Type B pancreatic cell (in vitro differentiated cells): ENCODE measurements at places on chromosomes 3 and 15. TPM values are rescaled to one million over a fixed set of nuclear protein-coding genes. Genes with fewer than 3 reads are reported as not detected.

SCG5 gene
- total RNA-seq = 93.1 and 127 TPM in 2 replicates

DNA sequence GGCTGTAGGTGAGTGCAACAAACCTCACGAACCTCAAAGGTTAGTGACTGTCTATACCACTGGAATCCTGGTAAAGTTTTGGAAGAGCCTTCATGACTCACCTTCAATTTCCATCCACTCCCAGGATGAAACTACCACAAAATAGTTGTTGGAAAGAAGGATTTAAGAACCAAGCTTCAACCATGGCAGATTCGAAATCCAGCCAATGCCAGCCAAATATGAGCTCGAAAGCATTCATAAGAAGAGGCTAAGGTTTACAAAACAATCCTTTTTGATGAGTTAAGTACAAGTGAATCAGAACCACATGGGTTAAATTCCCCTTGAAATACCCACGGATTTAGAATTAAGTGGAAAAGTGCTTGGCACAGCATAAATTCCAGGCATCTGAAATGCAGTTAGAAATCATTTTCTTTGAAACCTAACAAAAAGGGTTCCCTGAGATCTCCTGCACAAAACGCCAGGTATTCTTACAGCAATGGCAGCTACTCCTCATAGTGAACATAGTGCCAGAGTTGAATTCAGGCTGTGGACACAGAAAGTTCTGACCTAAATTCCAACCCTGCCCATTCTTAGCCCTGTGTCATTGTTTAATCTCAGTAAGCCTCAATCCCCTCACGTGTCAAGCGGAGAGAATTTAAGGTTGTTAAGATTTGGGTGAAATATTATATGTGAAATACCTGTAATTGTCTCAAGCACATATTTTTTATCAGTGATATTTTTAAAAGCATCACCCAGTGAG lies 89.2 kb downstream of the FBN1 start:
- peaks cover 33% of the 10 kb centered on the region for H3K4me1 ChIP-seq
- H3K27me3 ChIP-seq = no peaks in the 10 kb centered on the region
- no peaks in the 10 kb centered on the region for H3K36me3 ChIP-seq
- H3K4me3 ChIP-seq = no peak overlapping the region

DNA sequence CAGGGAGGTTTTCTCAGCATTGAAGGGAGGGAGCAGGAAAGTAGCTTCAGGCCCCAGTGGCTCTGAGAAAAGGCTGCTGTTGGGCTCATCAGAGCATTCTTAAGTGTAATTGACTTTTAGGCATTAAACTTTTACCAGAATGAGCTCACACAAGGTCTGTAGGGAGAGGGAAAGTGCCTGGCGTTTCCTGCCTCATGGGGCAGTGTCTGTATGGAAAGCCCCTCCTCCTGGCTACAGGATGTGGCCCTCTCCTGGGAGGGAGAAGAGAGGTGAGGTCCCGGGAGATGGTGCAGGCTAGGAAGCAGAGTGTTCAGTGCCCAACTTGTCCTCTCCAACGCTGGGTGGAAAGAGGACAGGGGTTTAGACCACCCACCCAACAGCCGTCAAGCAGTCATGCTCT lies 21.3 kb upstream of the SCN10A start:
- H3K4me1 ChIP-seq = peaks cover 13% of the 10 kb centered on the region
- no peaks in the 10 kb centered on the region for H3K36me3 ChIP-seq
- no peak for DNase-seq
- H3K27ac ChIP-seq = no peak overlapping the region
- H3K27me3 ChIP-seq = peaks cover 28% of the 10 kb centered on the region

DNA sequence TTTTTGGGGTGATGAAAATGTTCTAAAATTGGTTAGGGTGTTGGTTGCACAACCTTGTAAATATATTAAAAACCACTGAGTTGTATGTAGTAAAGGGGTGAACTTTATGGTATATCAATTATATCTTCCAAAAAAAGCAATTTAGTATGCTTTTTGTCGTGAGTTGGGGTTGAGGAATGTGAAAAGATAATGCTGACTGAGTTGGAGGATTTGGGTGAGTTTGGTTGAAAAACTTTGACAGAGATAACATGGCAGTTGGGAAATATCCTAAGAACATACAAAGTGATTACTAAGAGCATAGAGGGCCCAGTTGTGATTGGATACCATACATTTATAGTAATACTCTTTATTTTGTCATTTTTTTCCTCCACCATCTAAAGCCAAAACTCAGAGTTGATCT lies 33.6 kb downstream of the HMG20A start:
- no peak overlapping the region for H3K4me3 ChIP-seq
- peaks cover 17% of the 10 kb centered on the region for H3K36me3 ChIP-seq
- DNase-seq = no peak
- no peak overlapping the region for H3K27ac ChIP-seq
- H3K4me1 ChIP-seq = peaks cover 25% of the 10 kb centered on the region

GRCh38 chr3:109804697-109805096 lies 467.4 kb upstream of the DPPA4 start:
- no peaks in the 10 kb centered on the region for H3K27me3 ChIP-seq
- no peak overlapping the region for H3K4me3 ChIP-seq
- no peak for DNase-seq
- no peak overlapping the region for H3K27ac ChIP-seq
- H3K36me3 ChIP-seq = no peaks in the 10 kb centered on the region

ADIPOQ gene
- not detected in 2 replicates for total RNA-seq

GRCh38 chr3:144363856-144364255 lies 392.2 kb downstream of the DIPK2A start:
- H3K27me3 ChIP-seq = no peaks in the 10 kb centered on the region
- no peak overlapping the region for H3K27ac ChIP-seq
- H3K36me3 ChIP-seq = peaks cover 7% of the 10 kb centered on the region
- no peak for DNase-seq

DNA sequence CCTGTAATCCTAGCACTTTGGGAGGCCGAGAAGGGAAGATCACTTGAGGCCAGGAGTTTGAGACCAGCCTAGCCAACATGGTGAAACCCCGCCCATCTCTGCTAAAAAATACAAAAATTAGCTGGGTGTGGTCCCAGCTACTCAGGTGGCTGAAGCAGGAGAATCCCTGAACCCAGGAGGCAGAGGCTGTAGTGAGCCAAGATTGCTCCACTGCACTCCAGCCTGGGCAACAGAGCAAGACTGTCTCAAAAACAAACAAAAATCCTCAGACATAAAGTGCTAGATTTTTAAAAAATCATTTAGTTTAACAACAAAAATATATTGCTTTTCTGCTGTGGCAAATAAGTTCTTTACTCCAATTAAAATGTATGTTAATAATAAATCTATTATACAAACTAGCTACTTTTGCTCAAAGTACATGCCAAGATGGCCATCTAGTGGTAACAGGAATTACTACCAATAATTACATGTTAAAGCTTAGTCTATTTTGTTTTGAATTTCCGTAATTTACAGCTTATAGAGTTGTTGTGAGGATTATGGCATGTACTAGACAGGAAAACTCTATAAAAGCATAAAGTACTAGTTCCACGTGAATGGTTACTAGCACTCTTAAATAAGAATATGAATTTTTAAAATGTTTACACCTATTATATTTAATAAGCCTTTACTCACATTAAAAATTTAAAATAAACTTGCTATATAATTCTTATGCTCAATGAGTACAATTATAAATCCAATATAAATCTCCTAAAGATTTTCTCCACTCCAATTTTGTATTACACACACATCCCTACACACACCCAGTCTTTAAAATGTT lies 39.0 kb downstream of the GABPB1 start:
- DNase-seq = no peak
- no peaks in the 10 kb centered on the region for H3K27me3 ChIP-seq
- no peak overlapping the region for H3K4me3 ChIP-seq
- peaks cover under 1% of the 10 kb centered on the region for H3K4me1 ChIP-seq
- H3K27ac ChIP-seq = no peak overlapping the region

THPO gene
- total RNA-seq = 0.41 and 0.52 TPM in 2 replicates

DNA sequence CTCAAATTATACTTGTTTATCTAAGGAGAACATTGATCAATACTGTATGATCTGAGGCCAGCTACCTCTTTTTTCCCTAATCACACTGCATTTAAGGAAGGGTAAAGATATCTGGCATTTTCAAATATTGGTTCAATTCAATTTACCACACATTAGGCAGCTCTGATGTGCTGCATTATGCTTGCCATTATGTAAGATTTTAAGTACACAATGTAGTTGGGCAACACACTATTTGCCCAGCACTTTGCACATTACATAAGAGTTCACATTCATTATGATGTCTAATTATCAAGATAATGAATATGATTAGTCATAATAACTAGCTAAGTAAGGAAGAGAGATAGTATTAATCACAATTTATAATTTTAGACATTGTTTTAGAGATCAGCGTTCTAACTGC lies 196.3 kb downstream of the BCHE start:
- H3K36me3 ChIP-seq = no peaks in the 10 kb centered on the region
- no peak for DNase-seq
- H3K27ac ChIP-seq = no peak overlapping the region
- H3K4me3 ChIP-seq = no peak overlapping the region

- H3K4me3 ChIP-seq = no peak overlapping the region
- H3K4me1 ChIP-seq = no peaks in the 10 kb centered on the region
- no peak for DNase-seq
- H3K27me3 ChIP-seq = no peaks in the 10 kb centered on the region
- no peak overlapping the region for H3K27ac ChIP-seq
- H3K36me3 ChIP-seq = peaks cover 9% of the 10 kb centered on the region
Observed at GRCh38 chr15:29003191-29003839, 117.5 kb downstream of the APBA2 start.

DNA sequence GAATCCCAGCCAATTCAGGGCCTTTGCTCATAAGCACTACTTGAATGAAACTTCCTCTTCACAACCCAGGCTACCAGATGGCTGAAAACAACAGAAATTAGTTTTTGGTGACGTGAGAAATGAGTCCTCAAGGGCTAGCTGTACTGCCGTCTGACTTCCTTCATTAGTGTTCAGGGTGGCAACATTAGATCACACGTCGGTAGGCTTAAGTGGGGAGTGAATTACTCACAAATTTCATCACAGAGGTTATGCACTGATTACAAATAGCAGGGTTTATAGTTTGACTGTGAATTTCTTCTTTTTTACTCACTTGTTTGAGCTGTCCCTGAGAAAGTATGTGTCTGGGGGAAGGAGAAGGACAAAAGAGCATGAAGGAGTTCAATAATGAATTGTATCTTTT lies 397.2 kb downstream of the GAP43 start:
- no peak overlapping the region for H3K4me3 ChIP-seq
- no peak for DNase-seq
- no peaks in the 10 kb centered on the region for H3K27me3 ChIP-seq
- peaks cover 14% of the 10 kb centered on the region for H3K4me1 ChIP-seq
- H3K27ac ChIP-seq = no peak overlapping the region
- H3K36me3 ChIP-seq = no peaks in the 10 kb centered on the region

CTXN2 gene
- not detected in 2 replicates for total RNA-seq
